ENCODE measurements at places on chromosomes 12 and 14.

DNA sequence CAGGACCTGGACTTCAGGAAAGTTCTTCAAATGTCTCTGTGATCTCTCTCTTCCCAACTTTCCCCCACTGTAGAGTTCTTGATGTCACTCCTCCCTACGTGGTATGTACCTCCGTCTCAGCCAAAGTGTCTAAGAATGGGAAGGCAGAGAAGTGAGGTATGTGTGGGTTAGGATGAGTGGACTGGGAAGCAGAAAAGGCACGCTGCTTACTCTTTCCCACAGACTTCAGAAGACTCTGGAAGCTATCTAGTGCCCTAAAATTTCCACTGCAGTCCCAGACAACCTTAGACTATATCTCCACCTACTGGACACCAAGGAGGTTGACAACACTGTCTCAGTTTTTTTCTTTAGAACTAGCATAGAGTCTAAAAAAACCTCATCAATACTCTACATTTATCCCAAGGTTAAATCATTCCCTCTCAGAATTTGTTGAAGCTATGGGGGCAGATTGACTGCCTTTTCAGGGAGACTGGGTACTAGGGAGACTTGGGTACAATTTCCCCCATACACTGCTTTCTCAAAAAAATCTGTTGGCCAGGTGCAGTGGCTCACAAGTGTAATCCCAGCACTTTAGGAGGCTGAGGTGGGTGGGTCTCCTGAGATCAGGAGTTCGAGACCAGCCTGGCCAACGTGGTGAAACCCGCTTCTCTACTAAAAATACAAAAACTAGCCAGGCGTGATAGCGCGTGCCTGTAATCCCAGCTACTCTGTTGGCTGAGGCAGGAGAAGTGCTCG, 20.6 kb upstream of the ITGA5 start:
- DNase-seq: no peak

DNA sequence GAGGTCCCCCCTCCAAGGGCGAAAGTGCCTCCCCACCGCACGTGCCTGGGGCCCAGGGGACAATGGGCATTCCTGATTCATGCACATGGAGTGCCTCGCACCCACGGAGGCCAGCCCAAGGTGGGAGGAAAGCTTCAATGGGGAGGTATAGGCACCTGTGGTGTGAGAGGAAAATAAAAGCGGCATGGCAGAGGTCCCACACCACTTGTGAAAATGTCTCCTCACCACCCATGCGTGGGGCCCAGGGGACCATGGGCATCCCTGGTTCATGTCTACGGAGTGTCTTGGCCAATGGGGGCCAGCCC, 384.7 kb downstream of the ALG10 start:
- peak; percentile 3 for DNase-seq

DNA sequence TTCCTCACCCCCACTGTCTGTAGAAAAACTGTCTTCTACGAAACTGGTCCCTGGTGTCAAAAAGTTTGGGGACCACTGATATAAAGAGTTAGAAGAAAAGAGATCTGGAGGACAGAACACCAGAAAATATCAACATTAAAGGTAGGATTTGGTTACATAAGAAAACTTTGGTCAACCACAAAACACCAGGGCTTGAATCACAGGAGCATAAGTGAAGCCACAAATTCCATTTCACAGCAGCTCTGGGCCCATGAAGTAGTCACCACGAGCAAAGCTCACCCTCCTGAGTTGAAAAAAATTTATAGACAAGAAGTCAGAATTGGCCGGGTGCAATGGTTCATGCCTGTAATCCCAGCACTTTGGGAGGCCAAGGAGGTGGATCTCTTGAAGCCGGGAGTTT, 19.4 kb downstream of the RALGAPA1 start:
- no peak for DNase-seq

- no peak for DNase-seq
These were observed 42.2 kb upstream of the KTN1 start for GRCh38 chr14:55537782-55538181.

- DNase-seq: no peak
These were observed 29.2 kb downstream of the TMEM229B start for GRCh38 chr14:67459336-67459735.

- no peak for DNase-seq
These were observed 2.0 kb upstream of the TBX5 start for GRCh38 chr12:114407842-114408411.

DNA sequence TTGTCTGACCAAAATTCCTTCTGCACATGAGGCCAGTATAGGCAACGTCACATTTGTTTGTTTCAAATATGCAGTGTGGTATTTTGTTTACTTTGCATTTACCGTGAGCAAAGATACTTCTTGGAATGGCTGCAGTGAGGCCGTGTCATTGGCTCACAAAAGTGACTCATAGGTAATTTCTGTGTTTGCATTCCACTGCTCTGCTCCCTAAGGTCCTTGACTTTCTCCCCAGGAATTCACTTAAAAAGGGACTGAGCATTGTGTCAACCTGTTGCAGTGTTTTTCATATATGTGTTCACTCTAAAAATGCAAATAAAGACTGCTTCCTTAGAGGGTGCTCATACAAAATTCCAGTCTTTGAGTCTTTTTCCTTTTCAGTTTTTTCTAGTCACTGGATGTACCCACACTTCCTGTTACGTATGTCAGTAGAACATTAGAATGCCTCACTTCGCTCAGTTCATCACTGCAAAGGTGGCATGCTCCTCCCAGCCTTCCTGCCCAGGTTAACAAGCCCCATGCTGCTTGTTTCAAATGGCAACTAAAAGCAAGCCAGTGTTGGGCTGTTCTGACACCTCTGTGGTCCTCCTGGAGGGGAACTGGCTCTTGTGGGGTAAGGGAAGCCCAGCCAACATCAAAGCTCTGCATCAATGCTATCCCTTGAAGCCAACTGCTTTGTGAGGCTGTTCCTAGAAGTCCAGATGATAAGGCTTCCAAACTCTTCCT, 9.1 kb downstream of the C12orf76 start:
- DNase-seq: no peak

DNA sequence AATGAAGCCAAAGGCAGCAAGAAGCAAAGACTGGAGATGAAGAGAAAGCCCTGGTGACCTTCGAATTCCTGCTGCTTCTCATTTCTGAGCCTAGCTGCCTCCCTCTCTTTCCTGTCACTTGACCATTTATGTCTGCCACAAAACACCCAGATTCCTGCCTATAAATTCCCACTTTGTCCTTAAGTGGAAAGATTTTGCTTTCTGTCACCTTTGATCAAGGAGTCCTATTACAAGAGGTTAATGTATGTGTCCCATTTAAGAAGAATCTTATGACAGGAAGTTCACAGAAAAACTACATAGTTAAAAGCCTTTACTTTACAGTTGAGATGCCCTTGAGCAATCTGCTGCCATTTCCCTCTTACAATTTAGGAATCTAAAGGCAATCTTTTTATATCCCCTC, 155.7 kb downstream of the GALC start:
- no peak for DNase-seq

DNA sequence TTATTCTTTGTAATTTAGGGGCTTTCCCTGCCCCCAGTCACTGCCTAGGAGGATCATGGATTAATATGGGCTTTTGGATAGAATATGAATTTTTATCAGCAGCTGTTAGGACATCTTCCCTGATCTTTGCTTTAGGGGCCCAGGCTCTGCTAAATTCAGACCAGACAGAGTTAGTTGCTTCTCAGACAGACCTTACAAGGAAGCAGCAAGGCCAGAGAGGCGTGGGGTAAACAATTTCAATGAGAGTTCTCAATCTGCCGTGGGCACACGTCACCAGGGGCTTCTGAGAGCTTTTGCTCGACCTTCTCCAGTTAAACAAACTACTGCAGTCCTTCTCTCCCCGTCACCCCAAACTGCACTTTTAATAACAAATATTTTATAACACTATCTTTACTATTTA, 27.7 kb downstream of the FGF6 start:
- no peak for DNase-seq

- no peak for DNase-seq
These were observed 49.5 kb upstream of the FOXN3 start for GRCh38 chr14:89466484-89466883.

- no peak for DNase-seq
These were observed 196.5 kb upstream of the FRMD6 start for GRCh38 chr14:51455041-51455835.

DNA sequence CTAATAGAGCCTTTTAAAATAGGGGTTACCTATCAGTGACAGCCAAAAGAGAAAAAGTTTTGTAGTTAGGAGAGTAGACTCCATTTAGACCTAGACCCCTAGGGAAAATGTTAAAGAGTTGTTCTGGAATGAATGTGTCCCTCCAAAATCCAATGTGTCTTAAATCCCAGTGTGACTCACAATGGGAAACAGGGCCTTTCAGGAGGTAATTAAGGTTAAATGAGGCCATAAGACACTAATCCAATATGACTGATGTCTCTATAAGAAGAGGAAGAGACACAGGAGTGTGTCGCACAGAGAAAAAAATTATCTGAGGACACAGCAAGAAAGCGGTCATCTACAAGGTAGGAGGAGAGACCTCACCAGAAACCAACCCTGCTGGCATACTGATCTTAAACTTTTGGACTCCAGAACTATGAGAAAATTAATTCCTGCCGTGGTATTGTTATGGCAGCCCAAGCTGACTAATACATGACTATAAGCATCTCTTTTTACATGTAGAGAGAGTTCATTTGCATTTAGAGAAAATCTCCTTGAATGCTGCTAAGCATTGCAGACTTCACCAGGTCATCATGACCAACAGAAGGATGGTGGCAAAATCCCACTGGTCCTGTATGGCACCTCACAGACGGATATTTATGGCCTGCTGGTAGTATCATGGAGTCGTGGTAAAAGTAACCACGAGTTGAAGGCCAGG, 259.6 kb upstream of the TMTC1 start:
- no peak for DNase-seq

- DNase-seq: no peak
These were observed 345.6 kb downstream of the PAWR start for GRCh38 chr12:79344855-79345847.

GRCh38 chr12:89427508-89428156, 75.3 kb upstream of the DUSP6 start:
- DNase-seq: no peak

GRCh38 chr12:127485528-127485927, 781.4 kb upstream of the TMEM132C start:
- no peak for DNase-seq

DNA sequence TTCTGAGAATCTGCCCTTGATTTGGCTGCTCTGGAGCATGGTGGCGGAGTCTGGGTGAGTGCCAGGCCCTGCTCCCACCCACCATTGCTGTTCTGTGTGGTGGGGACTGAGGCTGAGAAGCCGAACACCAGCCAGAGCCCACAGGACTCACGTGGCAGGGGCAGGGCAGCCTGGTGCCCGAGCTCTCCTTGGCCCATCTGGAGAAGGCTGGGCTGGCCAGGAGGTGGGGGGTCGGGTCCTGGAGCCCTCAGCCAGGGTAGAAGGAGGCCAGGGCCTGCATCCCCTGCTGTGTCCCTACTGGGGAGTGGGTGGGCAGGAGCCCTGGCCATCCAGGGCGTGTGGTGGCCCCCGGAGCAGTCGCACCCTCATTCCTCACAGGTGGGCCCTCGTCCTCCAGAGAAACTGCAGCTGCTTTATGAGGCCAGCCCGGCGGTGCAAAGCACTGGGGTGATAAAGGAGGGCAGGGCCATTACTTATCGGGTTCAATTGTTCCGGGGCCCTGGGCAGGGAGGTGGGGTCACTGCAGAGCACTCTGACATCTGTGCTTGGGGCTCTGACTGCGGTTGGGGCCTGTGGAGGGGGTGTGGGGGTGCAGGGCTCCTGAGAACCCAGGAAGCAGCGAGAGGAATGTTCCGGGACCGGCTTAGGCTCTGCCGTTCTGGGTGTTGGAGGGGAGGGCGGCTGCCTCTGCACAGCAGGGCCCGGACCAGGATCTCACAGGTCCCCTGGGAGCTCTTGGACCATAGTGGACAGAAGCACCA, 217.5 kb upstream of the C14orf180 start:
- no peak for DNase-seq

GRCh38 chr14:39682582-39682981, 250.3 kb upstream of the FBXO33 start:
- no peak for DNase-seq

GRCh38 chr14:79986251-79986650, 225.1 kb downstream of the DIO2 start:
- DNase-seq: no peak

DNA sequence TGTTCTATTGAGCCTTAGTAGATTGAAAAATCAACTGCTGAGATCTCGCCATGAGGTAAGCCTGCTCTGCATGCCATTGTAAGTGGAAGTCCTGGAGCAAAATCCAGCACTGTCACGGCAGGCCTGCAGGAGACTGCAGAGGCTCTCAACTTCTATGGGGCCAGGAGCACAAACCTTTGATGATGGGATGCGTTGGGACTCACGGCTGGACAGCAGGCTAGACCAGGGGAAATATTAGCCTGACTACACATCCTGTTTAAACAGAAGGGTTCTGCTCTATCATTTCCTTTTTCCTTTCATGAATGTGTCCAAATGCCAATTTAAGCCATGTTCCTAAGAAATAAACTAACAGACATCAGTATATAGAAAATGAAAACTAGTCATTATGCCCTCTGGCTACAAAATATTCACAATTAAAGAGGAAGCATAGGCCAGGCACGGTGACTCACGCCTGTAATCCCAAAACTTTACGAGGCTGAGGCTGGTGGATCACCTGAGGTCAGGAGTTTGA, 33.9 kb upstream of the RASSF8 start:
- DNase-seq: no peak

- DNase-seq: no peak
These were observed at the start of gene TEAD4 for GRCh38 chr12:2959192-2959504. TEAD4 (plus strand) TSS chr12:2959397.

- no peak for DNase-seq
These were observed 28.0 kb downstream of the NOS1 start for GRCh38 chr12:117333331-117333881.

GRCh38 chr14:103085106-103086091, 1.4 kb downstream of the LBHD2 start:
- no peak for DNase-seq

- DNase-seq: peak; percentile 53
These were observed 11.9 kb upstream of the SERPINA4 start for GRCh38 chr14:94548999-94549985.

DNA sequence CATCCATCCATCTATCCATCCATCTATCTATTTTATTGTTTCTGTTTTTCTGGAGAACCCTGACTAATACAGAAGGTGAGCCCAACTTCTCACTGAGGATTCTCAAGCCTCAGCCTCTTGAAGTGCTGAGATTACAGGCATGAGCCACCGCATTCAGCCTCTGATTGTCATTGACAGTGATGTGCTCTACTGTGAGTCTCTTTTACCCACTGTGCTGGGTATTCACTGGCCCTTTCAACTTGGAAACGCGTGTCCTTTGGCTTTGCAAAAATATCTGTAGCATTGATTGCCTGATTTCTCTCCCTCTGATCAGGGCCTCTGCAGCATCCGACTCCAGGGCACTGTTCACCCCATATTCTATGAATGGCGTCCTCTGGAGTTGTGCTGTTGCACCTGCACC, 29.6 kb upstream of the TCL1B start:
- DNase-seq: no peak

All from T-helper 17 cell (primary cell).